HEK293T (cell line): ENCODE measurements at places on chromosomes 16 and 17.

DNA sequence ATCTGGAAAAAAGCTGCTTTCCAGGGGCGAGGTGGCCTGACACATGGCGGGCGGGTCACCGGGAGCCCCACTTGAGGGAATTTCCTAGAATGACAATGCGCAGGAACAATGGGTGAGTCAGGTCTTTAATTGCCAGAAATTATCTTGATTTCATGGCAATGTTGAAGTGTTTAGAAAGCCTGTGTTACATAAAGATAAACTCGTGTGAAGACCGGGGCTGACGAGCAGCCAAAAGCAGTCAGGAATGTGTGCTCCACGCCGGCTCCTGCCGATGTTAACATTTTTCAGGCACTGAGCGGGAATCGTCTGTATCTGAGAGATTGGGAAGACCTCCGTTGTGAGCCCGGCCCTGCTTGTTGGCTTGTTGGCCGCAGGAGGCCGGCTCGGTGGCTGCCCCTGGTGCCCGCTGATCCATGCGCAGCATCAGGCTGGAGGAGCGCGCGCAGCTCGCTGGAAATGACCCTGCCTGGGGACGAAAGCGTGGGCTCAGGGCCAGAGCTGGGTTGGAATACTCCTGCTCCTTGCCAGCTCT lies 353.1 kb downstream of the FOXL1 start:
- no peak for DNase-seq

DNA sequence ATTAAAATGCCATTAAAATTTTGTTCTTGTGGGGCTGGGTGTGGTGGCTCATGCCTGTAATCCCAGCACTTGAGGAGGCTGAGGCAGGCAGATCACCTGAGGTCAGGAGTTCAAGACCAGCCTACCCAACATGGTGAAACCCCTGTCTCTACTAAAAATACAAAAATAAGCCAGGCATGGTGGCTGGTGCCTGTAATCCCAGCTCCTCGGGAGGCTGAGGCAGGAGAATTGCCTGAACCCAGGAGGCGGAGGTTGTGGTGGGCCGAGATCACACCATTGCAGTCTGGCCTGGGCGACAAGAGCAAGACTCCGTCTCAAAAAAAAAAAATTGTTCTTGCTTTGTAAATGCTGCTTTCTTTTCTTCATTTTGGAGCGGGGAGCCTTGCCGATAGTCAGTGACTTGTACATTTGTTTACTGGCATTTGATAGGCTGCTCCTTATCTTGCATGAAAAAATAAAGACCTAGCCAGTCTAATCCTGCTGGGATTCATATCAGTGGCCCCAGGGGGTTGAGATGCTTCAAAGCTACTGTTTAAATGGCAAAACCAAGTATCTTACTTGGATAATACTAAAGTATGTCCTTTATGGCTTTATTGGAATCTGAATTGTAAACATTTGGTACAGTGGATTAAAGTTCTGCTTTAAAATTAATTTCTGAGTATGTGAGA lies 3.3 kb upstream of the CLTC start:
- DNase-seq: no peak

DNA sequence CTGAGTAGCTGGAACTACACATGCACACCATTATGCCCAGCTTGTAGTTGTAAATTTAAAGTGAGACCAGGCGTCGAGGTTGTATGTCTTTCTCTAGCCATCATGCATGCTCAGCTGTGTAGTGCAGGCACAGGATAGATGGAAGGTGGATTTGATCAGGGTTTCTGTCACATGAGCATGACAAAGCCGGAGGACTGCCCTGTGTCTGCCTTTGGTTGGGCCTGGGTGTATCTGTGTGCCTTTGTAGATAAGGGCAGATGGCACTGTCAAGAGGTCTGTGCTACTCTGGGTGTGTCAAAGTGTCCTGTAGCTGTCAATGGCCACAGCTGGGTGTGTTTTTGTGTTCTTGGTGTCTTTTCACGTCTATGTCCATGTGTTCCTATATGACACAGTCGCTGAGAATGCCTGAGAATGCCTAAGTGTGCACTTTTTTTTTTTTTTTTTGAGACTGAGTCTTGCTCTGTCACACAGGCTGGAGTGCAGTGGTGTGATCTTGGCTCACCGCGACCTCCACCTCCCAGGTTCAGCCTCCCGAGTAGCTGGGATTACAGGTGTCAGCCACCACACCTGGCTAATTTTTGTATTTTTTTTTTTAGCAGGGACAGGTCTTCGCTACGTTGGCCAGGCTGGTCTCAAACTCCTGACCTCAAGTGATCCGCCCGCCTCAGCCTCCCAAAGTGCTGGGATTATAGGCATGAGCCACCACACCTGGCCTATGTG lies 4.1 kb upstream of the NAGS start:
- no peak for DNase-seq

DNA sequence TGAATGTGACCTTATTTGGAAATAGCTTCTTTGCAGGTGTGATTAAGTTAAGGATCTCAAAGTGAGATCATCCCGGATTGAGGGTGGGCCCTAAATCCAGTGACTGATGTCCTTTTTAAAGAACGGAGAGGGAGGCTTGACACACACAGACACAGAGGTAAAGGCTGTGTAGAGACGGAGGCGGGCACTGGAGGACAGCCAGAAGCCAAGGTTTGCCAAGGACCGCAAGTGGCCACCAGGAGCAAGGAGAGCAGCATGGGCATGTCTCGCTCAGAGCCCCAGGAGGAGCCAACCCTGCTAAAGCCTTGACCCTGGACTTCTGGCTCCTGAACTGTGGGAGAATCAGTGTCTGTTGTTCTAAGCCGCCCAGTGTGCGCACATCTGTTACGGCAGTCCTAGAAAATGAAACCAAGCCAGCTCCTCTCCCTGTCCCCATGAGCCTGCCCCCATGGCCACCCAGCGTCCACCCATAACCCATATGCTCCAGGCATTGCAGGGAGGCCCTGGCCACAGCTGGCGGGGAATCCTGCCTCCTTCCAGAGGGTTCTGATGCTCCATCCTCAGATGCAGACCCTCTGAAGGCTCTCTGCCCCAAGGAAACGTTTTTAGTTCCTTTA lies 15.2 kb downstream of the CNGB1 start:
- no peak for DNase-seq

- no peak for DNase-seq
Measured at GRCh38 chr16:1168837-1169236, 15.9 kb downstream of the CACNA1H start.

DNA sequence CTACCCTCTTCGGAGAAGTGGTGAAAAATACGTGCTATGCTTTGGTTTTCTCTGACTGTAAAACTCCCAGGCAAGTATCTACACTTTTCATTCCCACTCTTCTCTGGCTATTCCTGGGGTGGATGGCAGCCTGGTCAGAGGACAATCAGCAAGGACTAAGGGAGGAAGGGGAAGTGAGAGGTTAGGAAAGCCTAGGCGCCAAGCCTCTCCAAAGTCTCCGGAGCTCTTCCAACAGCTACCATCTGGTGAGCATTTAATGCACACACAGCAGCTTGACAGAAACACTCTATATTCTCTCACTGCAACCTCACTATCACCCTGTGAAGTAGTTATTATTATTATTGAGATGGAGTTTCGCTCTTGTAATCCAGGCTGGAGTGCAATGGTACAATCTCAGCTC lies 65.1 kb downstream of the WSCD1 start:
- no peak for DNase-seq

DNA sequence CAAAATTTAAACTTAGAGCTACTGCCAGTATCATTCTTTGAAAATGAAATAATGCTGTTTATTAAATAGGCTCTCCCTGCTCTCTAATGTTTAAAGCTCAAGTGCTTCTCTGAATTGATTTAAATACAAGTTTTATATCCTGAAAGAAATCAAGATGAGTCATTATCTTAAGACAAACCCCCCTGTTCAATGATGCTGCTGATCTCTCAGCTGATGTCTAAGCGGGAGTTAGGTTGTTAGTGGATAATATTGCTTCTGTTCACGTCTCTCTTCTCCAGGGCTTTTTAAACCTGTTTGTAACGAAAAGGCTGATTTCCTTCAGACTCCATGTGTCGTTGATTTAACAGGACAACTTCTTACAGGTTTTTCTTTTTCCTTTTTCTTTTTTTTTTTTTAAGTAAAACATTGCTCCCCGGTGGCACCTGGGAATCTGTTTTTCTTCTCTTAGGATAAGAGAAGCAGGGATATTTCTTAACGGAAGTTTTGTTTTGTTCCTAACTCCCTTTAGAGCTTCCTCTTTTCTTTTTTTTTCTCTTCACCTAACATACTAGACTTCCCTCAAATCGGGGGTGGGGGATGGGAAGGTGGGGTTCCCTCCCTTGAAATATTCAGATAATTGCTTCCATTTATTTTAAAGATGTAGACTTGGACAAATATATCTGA lies 807 bp upstream of the LYRM9 start:
- DNase-seq: no peak

DNA sequence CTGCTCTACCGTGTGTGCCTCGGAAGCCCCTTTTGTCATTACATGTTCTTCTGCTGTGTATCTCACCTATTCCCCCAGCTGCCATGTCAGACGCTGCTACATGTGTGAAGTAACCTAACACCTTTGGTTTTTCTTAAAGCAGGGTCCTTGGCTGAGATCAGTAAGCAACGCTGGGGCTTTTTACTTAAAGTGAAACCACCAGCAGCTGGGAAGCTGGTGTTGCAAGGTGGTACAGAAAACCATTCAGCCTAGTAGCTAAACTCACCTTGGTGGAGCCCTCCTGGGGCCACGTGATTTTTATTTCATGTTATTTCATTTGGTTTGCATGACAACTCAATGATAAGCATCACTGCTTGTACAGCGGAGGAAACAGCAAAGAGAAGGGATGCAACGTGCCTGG lies 62.6 kb downstream of the PLCG2 start:
- no peak for DNase-seq

- DNase-seq: no peak
Measured at GRCh38 chr17:73042225-73042624, 50.3 kb downstream of the SLC39A11 start.

DNA sequence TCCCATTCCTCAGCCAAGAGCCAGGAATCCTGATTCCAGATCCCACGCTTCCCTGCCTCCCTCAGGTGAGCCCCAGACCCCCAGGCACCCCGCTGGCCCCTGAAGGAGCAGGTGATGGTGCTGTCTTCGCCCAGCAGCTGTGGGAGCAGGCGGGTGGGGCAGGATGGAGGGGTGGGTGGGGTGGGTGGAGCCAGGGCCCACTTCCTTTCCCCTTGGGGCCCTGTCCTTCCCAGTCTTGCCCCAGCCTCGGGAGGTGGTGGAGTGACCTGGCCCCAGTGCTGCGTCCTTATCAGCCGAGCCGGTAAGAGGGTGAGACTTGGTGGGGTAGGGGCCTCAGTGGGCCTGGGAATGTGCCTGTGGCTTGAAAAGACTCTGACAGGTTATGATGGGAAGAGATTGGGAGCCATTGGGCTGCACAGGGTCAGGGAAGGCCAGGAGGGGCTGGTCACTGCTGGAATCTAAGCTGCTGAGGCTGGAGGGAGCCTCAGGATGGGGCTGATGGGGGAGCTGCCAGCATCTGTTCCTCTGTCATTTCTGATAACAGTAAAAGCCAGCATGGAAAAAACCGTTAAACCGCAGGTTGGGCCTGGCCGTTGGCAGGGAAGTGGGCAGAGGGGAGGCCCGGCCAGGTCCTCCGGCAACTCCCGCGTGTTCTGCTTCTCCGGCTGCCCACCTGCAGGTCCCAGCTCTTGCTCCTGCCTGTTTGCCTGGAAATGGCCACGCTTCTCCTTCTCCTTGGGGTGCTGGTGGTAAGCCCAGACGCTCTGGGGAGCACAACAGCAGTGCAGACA lies at the start of gene SPN:
Gene SPN, plus strand, starts transcription at position 232 of the 791 bp plus-strand sequence. Its CDS starts 482 bp downstream, at position 714.
- no peak for DNase-seq

DNA sequence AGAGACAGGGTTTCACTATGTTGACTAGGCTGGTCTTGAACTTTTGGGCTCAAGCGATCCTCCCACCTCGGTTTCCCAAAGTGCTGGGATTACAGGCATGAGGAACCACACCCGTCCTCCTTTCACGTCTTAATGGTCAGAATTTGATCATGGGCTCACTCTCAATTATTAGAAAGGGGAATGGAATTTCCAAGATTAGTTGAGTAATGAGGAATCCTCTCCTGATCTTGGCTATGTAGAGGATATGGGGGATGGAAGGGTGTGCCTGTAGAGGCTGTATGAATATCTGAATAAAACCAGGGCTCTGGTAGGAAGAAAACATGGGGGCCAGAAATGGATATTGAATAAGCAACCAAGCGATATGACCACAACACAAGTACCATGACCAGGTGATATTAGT lies 25.9 kb upstream of the SMURF2 start:
- DNase-seq: no peak

GRCh38 chr17:38872027-38872511 lies 2.2 kb downstream of the LASP1 start:
- DNase-seq: no peak

DNA sequence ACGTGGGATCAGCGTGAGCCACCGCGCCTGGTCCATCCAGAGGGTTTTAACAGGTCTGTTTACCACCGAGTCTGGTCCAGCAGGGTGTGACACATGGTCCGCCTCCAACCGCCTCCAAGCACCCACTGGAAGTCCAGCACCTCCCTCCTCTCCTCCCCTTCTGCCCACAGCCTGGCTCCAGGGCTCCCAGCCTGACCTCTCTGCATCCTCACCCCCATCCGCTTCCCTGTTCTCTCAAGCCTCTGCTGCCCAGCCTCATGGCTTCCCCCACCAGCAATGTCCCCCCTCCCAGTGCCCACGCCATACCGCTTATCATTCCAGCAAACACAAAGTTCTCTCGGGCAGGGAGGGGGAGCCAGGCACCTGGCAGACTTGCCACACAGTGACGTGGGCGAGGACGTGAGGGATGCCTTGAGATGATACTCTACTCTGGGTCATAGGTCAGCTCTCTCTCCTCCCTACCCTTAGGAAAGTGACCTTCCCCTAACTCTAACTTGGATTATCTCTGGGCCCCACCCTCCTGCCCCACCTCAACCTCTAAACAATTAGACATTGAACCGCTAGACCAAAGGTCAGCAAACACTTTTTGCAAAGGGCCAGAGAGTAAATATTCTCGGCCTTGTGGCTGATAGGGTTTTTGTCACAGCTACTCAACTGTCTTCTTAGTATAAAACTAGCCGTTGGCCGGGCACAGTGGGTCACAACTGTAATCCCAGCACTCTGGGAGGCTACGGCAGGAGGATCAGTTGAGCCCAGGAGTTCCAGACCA lies 23.1 kb downstream of the CDC42EP4 start:
- DNase-seq: no peak

GRCh38 chr17:69858460-69858859 lies 216.6 kb upstream of the KCNJ16 start:
- no peak for DNase-seq

GRCh38 chr17:79619196-79619595 lies 8.3 kb upstream of the RBFOX3 start:
- DNase-seq: no peak

DNA sequence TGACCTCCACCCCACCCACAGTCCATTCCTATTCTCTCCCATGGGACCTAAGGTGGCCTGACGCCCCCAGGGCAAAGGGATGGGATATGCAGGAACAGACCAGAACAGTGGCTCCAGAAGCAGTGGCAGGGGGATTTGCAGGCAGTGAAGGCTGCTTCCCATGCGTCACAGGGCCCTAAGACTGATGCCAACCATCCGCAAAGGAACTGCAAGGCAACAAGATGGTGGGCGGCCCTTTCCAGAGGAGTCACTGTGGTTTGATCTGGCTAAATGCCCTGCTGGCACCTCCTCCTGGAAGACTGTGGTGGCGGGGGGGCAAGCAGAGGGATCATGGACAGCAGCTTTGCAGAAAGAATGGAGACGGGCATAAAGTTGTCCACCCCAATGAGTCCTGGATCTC lies 4.4 kb upstream of the SLC39A11 start:
- DNase-seq: no peak
